Stimulated activated CD4-positive, alpha-beta T cell treated with anti-CD3 and anti-CD28 coated beads, Interleukin-4, amount 100 ng/mL, for 48 hours (primary cell): ENCODE measurements at places on chromosomes 11 and 22.

GRCh38 chr22:20232781-20233180, 35.3 kb downstream of the RTN4R start:
- no peak for DNase-seq

DNA sequence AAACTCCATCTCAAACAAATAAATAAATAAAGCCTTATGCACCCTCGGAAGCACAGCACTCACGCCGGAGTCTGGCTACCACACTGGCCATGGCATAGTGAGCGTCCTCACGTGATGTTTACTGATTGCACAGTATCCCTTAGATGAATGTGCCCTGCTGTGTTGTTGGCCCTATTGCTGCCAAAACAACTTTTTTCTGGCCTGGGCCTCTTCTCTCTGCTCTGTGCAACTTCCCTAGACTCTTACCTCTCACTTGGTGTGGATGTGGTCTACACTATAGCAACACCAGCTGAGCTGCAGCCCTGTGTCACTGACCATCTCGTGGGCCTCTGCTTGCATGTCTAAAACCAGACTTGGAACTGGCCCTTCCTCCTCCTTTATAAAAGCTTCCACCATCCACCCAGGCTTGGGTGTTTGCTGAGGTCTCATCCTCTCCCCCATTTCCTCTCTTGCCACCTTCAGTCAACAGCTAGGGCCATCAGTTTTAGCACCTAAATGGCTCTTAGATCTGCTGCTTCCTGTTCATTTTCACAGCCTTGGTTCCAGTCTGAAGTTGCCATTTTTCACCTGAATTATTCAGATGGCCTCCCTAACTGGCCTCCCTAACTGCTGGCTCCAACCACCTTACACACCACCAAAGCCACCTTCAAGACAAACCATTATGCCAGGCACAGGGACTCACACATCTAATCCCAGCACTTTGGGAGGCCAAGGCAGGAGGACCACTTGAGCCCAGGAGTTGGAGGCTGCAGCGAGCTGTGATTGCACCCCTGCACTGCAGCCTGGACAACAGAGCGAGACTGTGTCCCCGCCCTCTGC, 9.2 kb downstream of the ZNF74 start:
- no peak for DNase-seq

DNA sequence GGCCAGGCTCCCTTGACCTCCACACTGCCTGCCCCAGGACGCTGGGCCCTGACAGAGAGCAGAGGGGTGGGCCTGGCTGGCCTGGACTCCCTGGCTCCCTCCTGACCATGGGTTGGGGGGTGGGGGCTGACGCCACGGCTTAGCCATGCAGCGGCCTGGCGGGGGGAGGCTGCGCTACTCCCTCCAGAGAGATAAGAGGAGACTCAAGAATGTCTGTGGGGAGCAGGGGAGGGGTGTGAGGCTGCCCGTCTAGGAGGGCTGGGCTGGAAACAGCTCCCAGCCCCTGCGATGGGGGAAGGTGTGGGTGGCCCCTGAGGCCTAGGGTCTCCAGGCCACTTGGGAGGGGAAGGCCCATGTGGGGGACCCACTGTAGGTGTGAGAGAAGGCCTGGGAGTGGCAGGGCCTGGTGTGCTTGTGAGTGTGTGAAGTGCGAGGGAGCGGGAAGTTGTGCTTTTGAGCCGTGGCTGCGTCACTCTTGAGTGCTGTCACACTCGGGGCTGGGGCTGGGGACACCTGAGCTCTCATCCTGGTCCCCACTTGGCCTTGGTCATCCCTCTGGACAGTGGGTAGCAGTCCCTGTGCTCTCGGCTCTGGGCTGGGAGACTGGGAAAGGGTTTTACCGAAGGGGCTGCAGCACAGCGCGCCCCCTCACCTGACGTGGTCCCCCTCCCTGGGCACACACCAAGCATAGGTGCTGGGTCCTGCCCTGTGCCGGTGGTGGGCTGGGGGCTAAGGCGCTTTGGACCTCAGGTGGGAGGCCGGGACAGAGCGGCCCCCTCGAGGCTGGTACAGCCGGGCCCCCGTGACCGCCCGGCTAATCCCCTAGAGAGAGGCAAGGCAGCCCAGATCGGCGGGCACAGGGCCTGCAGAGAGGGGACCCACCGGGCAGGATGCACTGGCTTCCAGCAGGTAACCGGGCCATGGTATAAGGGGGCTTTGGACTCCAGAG, 2.4 kb downstream of the MYRF start:
- no peak for DNase-seq

- DNase-seq, result no peak
Observed at GRCh38 chr11:115696563-115696962, 192.3 kb upstream of the CADM1 start.

GRCh38 chr11:132126973-132127899, 756.8 kb downstream of the NTM start:
- DNase-seq, result no peak

GRCh38 chr11:76700177-76701100, 29.9 kb upstream of the LRRC32 start:
- DNase-seq, result no peak

DNA sequence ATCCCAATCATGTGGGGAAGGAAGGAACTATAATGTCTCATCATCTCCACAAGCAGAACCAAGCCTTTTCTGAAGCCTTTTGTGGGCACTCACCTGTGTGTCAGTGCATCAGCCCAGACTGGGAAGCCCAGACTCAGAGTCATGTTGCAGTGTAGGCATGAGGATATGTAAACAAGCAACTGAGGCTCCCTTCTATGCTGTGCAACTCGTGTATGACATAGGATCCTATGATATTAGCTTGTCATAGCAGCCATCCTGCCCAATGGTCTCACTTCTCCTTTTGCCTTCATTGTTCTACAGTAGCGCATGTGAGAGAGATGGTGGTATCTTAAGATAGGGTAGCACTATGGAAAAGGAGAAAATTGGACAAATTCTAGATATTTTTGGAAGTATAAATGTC, 103.4 kb upstream of the OLFML1 start:
- no peak for DNase-seq

GRCh38 chr22:44355716-44356070, 42.9 kb upstream of the SHISAL1 start:
- no peak for DNase-seq
